ENCODE measurements at places on chromosomes 12 and 14.

DNA sequence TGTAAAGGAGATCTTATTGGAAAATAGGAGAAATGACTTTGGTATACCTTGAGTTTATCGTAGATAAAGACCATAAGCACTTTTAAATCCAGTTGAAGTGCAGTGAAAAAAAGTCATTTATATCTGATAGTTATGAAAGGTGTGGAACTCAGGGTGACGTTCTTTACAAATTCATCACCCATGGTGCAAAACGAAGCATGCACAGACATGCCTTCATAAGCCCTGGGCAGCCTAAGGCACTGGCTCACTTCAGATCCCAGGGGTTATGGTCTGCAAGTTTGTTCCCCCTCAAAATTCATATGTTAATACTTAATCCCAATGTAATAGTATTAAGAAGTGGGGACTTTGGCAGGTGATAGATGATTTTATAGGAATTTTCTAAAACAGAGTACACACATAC is 1216.4 kb upstream of the USP15 start:
- DNase-seq: no peak

GRCh38 chr14:77200406-77200985 is 18.9 kb downstream of the TMEM63C start:
- DNase-seq: no peak

- no peak for DNase-seq
Observed at GRCh38 chr14:28361486-28361885, 405.1 kb upstream of the FOXG1 start.

DNA sequence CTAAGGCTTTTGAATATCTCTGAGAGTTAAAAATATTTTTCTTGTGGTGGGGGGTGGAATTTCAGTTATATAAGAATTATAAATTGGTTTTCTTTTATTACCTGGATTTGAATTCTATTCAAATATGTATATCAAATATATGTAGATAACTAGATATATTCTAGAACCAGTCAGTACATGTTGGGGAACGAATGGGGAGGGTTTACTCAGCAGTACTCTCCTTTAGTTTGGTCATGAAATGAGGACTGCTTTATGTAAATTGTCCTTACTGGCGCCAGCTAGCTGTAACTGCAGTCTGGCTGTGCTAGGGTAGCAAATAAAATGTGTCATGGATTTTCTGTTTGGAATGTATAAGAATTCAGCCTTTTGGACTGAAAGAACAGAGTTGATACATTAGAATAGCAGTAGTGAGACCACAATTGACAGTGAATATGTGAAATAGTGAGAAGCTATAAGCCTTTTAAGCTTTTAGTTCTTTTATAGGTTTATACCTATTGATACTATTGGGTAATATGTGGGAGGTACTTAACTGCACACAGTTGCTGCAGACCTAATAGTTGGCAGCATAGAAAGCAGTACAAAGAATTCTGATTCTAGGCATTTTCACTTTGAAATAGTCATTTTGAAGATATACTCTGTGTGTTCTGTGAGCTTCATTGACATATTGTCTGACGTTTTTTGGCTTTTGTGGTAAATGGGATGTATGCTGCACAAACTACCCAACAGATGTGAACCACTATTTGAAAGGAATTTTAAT is 29.0 kb downstream of the ATF7IP start:
- DNase-seq: no peak

- no peak for DNase-seq
Observed at GRCh38 chr12:14937689-14938088, 648 bp downstream of the ERP27 start.

DNA sequence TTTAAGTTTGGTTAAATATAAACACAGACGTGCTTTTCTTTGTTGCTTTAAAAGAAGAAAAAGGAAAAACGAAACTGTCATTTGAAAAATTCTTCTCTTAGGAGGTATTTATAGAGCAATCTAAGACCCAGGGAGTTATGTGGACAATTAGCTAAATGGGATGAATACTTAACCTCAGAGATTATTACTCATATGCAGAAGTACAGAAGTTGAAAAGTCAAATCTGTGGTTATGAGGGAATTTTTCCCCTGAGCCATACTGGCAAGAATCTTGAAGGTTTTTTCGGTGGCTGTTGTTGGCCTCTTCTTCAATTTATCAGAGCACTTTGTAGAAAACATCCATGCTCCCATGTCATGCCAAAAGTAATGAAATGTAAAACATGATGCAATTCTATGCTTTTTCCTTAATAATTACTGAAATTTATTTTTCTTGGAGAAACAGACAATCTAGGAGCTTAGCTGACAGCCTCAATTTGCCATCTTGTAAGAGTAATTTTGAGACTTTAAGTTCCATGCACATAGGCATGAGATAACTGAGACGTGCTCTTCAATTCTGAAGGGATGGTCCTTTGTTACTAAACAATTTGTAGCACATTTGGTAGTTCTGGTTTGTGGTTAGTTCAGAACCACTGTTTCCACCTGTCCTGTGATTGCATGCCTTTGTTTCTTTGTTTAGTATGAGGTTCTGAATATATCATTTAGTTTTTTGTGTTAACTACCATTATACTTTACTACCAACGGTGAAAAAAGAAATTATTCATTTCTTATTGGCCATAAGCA is 126.6 kb downstream of the BCAT1 start:
- DNase-seq: no peak

DNA sequence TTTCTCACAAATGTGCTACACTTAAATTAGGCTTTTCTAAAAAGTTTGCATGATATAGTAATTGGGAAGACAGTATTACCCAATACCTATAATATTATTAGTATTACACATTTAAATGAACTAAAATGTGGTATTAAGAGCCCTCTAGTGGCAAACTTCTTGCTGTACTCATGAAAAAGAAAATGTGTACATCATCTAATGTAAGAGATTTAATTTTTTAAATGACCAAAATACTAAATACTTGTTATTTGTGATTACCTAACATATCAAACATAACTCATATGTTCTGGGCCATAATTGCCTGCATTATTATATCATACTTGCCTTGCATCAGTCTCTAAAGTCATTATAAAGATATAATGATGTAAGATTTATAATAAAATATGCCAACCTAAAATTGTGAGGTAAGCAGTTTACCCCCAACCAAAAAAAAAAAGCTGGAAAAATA is 64.2 kb downstream of the DNAI7 start:
- no peak for DNase-seq

GRCh38 chr14:99945732-99946651 is 119.2 kb upstream of the EVL start:
- DNase-seq: no peak

DNA sequence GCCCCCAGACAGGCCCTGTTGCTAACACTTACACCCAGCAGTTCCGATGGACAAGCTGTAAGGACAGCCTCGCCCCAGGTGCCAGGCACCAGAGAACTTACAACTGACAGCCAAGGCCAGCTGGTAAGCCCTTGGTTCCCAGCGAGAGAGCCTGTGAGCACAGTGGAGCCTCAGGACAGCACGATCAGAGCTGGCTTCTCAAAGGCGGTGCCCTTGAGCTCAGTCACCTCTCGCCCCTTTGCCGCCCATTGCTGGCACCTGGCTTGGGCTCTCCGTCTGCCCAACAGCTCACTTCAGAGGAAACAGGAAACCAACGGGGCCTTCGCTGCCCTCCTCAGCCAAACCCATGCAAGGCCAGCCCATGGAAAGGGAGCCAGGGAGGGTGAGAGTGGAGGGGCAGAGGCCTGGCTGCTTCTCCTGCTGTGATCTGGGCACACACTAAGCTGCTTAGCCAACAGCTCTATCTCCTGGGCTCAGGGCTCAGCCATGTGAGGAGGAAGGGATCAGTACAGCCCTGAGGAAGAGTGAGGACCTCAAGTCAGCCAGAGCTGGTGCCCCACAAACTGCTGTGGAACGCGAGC is 98.5 kb downstream of the SINHCAF start:
- no peak for DNase-seq

DNA sequence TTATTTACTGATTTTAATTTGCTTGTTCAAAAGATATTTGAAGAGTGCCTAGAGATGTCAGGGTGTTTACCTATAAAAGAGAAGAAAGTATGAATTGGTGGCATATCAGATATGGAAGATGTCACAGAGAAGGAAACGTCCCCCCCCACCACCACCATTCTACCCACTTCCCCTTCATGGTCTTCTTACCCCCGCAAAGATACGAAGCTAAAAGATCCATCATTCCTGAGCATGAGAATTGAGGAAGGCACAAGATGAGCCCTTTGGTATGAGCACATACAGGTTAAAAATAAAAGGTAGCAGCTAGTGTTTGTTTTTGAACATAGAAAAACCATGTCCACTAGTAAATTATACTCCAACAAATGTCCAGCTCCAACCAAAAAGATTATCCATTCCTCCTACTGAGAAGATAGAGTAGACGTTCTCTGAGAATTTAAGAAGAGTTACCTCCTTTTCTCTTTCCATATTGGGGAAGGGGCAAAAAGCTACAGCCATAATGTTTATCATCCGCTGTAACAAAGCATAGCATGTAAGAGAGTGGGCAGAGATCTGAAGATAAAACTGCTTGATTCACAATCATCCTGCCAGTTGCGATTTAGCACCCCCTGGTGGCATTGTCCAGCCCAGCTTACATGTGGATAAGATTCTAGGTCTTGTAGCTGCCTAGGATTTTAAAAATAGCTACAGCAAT is 29.1 kb downstream of the NFYB start:
- peak; percentile 83 for DNase-seq

DNA sequence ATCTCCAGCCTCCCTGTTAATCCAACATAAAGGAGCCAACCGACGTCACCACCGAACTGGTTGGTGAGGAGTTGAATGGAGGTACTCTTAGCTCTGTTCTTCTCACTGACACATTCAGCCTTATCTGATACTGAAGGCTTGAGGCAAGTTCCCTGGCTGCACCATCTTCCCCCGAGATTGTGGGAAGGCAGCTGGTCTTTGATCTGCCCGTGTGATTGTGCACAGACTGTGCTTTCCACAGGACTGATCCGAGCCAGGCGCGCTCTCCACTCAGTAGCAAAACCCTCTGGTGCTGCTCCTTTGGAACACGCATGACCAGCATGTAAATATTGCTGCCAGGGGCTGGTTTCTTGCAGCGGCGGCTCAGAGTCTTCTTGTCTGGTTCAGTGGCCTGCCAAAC is 30.1 kb upstream of the DLK1 start:
- no peak for DNase-seq

DNA sequence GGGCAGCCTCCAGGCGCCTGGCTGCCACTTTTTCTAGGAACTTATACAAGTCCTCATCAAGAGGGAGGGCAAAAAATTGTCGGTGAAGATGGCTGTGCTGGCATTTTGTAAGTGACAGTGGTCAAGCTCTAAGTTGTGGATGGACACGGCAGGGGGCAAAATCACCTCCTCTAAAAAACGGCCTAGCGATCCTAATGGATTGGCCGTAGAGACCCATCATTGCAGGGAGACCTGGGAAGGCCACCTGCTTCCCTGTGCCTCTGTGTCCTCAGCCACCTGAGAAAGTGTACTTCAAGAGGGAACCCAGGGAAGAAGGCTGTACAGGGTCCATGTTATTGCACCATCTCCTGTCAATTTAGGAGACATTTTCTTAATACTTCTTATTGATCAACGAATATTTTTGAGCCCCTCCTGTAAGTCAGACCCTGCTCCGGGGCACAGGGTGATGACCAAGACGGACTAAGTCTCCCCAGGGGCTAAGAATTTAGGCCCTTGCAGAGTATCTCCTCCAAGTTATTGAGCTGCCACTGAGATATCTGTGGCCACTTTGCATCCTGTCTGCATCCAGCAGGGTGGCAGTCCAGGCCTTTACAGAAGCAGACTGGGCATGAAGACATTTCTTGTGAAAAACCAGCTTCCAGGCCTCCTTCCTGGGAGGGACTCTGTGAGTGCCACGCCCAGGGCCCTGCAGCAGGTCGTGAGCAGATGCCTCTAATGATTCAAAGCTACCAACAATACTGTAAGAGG is 40.5 kb downstream of the PSMA6 start:
- DNase-seq: no peak

GRCh38 chr12:124921200-124922031 is 7.0 kb upstream of the UBC start:
- no peak for DNase-seq

DNA sequence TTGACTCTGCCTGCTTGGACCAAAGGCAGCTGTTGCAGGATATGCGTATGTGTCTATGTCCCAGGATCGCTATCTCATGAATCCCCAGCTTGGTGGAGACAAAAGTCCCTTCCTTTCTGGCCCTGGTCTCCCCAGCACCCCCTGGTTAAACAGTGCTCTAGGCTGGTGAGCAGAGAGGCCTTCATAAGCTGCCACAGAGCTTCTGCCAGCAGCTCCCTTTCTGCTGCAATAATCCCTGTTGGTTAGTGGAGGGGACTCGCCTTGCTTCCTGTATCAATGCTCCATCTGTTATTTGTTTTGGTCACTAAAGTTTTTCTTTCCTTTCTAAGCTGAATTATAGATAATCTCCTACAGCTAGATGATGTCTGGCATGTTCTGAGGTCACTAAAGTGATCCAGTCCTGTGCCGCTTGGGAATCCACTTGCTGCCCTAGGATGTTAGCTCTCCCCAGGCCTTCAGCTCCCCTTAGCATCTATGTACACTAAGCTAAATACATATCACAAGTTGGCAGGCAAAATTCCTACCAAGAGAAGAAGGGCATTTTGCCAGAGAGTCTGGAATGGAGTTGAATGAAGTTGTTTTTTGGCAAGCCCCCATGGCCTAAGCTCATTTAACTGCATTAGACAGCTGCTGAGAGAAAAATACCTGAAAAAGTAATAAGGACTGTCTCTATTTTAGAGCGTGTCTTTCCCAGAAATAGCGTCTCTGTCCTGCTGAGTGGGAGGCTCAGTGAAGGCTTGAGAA is 47.8 kb downstream of the RDH12 start:
- no peak for DNase-seq

- DNase-seq: no peak
Observed at GRCh38 chr12:52909331-52909730, 4.5 kb upstream of the KRT8 start.

DNA sequence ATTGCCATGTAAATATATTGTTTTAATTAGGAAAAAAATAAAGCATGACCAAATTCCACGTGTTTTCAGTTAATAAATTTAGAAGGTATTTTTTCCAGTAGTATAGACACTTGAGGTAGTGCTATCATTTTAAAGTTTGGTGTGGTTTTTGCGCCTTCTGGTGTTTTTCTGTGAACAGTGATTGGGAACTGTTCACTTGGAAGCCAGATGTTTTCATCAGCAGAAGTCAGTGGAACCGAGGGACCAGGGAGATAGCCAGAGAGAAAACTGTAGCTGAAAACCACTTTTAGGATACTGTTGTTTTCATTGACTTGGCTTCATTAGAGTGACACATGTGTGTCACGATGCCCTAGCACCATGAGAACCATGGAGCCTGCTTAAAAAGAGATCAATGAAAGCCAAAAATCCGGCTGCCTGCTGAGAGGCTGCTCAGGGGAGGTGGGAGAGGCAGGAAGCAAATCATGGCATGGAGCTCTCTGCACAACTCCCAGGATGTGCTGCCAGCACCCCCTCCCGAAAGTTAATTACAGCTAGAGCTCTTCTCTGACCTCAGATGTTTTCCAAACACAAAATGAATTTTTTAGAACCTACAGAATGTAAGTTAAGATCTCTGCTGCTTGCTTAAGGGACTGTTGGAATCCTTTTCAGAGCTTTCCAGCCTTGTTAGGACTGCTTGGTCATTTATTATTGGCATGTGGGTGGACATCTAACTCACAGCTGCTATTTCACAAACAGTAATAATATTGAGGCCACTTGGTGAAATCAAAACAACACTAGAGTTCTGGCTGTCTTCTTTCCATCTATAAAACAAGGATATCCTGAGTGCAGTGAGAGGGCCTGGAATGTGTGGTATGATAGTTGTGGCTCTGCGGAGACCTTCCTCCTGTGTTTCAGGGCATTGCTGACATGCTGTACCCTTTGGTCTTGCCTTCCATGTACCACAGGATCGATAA is 192.3 kb downstream of the ANO4 start:
- no peak for DNase-seq
